Stimulated activated CD4-positive, alpha-beta T cell treated with anti-CD3 and anti-CD28 coated beads, TNF-alpha, amount 100 ng/mL, for 1 hour (primary cell): ENCODE measurements at places on chromosomes 4 and X.

DNA sequence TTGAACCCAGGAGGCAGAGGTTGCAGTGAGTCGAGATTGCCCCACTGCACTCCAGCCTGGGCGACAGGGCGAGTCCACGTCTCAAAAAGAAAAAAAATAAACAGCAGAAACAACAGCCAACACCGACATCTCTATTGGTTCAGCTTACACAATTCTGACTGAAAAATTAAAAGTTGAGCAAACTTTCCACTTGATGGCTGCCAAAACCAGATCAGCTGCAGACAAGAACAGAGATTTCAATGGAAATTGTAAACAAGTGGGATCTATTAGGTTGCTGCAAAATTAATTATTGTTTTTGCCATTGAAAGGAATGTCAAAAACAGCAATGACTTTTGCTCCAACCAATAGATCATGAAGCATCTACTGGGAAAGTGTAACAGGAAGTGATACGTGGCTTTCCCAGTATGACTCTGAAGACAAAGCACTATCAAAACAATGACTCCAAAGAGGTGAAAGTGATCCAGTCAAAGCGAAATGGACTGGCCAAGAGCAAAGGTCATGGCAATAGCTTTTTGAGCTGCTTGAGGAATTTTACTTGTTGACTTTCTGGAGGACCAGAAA is 26.3 kb downstream of the UPF3B start:
- DNase-seq = no peak

GRCh38 chr4:3307891-3308575 is 15.2 kb downstream of the RGS12 start:
- DNase-seq = no peak

DNA sequence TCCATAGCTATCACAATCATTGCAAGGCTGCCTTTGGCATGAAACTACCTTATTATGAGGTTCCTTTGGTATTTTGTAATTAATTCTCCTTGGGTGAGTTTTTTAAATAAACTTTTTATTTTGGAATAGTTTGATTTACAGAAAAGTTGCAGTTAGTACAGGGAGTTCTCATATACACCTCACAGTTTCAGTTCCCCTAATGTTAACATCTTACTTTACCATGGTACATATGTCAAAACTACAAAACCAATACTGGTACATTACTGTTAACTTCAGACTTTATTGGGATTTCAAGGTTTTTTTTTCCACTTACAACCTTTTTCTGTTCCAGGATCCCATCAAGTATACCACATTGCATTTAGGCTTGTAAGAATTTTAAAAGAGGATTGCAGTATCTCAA is 52.0 kb upstream of the RGN start:
- DNase-seq = no peak

GRCh38 chr4:52950226-52950625 is 88.1 kb downstream of the RASL11B start:
- DNase-seq = no peak

DNA sequence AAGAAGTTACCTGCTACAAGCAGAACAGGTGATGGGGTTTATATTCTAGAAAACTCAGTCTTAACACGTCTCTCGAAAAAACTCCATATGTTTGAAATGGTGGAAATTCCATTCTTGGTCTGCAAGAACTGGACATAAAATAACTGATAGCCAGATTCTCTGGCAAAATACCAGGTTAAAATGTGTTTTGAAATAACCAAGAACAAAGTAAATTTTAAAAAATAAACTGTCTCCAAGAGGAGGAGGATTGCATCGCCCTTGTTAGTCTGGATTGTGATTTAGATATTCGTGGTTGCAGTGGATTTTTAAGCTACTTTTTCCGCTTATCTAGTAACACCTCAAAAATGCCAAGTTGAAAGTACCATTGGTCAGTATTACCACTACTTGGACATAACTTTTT is 40.8 kb downstream of the CENPU start:
- no peak for DNase-seq

DNA sequence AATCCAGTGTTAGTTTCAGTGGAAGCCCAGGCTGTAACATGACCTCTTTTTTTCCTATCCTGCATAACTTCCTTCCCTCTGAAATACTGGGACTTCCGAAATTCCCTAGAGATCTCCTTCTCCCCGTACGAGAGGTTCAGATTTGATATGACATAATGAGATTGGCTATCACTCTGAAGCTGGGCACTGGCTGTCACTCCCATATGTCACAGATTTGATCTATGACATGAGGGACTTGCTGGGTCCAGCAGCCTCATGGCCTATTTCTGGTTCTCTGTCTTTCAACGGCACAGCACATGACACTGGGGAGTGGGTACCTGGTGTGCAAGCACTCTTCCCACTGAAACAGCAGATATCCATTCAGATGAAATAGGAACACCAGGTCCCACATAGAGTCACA is 36.7 kb downstream of the PF4 start:
- DNase-seq = no peak

DNA sequence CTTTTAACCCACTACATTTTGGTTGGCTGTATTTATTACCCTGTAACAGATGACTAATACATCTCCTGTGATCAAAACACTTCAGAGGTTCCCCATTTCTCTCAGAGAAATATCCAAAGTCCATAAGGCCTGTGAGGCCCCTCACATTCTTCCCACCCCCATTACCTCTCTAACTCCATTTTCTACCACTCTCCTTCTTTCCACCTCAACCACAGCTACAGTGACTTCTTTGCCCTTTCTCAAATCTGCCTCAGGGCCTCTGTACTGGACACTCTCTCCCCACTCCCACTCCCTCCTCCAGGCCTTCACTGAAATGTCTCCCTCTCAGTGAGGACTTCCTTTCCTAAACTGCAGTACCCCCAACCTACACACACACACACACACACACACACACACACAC is 8.4 kb upstream of the TMEM144 start:
- DNase-seq = no peak

DNA sequence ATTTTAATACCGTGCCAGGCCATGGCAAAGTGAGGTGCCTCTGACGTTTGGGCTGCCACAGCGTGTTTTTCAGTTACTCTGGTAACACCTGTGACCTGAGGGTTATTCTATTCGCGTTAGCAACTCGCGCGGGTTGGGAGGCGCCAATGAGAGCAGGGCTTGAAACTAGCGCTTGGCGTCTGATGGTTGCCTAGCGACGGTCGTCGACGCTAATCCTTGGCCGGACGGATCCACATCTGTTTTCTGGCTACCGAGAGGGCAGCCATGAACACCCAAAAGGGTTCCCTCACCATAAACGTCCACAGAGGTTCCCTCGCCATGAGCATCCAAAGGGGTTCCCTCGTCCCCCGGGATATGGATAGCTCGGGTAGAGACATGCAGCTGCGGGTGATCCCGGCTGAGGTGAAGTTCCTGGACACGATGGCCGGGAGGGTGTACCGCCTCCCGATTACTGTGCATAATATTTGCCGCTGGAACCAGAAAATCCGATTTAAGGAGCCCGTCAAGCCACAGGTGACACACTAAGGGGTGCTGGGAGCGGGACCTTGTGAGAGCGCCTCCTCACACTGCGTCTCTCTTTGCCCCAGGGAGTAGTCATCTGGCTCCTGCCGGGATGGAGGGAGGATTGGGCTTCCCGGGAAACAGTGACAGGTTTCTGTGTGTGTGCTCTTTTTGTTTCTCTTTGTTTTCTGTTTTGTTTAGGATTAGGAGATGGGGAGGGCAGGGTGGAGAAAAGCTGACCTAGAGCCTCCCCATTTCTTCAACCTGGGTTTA is at the start of gene CFAP47:
CFAP47 (plus strand) TSS at position 199 of the 774 bp plus-strand sequence; CDS start at position 265, 66 bp downstream.
- DNase-seq = no peak

DNA sequence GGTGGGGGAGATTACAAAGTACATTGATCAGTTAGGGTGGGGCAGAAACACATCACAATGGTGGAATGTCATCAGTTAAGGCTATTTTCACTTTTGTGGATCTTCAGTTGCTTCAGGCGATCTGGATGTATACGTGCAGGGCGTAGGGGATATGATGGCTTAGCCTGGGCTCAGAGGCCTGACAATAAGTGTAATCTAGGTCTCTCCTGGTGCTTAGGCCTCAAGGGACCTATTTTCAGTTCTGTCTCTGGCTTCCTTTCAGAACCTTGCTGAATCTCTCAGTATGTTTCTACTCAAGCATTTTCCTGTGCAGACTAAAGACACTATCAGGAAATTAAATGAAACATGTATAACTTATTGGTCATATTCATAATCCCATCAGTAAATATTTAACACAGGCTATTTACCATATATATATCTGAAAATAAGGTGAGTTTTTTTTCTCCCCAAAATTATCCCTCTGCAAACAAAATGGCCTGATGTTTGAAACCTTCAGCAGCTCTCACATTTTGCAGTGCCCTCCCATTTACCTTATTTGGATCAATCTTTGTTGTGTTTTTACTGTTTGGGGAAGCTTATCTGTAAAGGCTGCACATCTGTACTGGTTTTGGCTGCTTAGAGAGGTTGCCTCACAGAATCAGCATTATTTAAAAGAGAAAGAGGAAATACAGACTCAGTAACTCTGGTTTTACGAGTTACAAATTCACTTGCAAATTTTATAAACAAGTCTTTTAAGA is 2.3 kb upstream of the ZCCHC4 start:
- DNase-seq = no peak

DNA sequence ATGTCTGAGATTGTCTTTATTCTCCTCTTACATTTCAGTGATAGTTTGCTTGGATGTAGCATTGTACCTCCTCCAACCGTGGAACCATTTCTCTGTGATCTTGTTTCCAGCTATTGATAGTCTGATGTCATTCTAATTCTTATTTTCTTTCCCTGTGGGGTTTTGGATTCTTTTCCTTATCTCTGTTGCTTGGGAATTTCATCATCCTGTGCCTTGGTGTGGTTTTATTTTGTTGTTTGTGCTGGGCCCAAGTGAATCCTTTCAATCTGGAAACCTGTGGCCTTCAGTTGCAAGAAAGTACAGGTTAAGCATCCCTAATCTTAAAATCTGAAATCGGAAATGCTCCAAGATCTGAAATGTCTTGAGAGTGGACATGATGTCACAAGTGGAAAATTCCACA is 22.0 kb downstream of the MSX1 start:
- DNase-seq = no peak

DNA sequence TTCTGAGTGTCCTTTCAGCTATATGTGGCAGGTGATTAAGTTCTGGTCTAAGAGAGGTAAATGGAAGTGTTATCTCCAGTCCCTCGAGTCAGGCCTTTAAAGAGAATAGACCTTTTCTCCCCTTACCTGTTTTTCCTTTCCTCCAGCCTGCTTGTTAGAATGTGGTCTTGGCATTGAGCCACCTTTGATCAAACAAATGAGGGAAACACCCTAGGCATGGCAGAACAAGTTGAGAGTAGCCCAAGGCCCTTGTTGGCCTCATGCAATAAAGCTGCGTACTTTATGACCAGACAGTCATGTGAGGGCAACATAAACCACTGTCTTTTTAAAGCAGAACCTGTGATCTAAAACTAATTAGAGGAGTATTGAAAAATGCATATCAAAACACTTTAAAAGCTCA is 13.2 kb upstream of the IL13RA2 start:
- DNase-seq = no peak
